ENCODE measurements at places on chromosomes 3 and 15.

GRCh38 chr3:105959851-105960250, 91.0 kb upstream of the CBLB start:
- peak; percentile 36 for DNase-seq

DNA sequence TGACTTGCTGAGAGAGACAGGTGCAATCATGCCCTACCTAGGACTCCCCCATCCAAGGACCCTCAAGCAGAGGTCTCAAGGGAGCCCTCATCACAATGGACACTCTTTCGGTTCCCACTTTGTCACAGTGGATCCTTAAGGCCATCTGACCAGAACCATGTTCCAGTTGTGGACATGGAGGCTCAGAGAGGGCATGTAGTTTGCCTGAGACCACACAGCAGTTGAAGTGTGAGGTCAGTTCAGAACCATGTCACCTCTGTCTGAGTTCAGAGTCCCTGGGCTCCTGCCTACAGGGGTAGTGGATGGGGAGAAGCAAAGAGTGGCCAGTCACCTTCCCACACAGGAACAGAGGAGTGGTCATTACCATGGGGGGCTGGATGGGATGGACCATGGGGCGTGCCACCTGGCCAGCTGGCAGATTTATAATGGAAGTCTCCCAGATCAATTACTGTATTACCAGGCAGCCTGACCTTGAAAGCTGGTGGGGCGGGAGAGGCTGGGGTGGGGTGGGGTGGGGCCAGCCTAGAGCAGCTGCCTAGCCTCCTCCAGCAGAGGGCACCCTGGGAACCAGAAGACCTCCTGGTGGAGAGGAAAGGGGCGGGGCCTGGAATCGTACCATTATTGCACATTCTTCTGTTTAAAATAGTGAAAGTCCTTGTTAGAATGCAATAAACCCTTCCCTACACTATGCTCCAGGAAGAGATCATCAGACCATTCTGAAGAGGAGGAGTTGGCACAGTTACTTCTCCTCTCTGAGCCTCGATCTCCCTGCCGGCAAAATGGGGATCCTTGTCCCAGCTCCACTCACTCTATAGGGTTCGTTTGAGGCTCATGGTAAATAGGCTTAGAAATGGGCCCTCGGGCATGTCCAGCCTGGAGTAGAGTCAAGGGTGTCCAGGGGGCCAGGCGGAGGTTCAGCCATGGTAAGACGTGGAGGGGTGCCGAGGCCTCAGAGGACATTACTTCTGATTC, 26.9 kb upstream of the LINGO1 start:
- DNase-seq = no peak

DNA sequence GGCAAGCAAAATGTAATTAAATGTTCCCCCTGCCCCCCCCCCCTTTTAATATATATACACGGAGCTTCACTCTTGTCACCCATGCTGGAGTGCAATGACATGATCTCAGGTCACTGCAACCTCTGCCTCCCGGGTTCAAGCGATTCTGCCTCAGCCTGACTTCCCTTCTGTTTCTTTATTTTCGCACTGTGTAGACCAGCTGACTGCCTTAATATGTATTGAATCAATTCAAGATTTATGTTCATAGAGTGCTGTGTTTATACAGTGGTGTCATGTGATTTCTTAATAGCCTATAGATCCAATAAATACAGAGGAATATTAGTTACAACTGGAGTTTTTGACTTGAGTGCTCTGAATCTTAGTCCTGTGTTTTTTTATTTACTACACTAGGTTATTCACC, 39.0 kb downstream of the SLC25A36 start:
- DNase-seq = no peak

GRCh38 chr3:43405888-43406642, 119.7 kb downstream of the SNRK start:
- DNase-seq = peak; percentile 29

DNA sequence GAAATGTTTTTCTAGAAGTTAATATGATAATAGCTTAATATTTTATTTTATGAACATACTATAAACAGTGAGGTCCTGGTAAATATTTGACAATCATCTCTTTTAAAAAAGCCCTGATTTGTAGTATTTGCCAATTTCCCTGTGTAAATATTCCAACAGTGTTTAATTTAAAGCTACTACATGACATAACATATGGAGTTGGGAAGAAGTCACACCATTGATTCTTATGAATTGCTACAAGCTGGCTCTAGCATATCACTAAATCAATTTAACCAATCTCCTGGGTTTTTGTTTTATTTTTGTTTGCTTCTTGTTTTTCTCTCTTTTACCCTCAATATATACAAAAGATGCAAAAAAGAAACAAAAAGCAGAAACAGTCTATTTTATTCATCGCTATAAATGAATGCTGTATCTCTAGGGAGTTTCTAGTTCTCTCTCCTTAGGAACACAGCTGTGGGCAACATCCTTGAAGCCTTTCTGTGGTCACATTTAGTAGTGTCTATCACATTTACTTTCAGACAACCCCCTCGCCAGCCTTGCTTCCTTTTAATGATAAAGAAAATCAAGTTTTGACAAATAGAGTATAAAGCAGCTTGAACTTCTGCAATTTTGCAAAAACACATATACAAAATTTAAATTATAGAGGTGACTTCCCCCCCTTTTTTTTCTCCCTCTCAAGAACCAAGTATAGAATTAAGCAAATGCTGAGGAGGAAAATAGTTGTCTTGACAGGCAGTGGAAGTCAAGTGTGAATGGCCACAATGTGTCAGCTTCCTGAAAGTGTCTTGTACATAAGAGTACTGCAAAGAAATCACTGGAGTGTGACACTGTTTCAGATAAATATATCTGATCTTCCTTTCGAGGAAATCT, 21.4 kb downstream of the CCR1 start:
- DNase-seq = peak; percentile 65

- no peak for DNase-seq
Observed at GRCh38 chr3:9916346-9916733, 558 bp upstream of the IL17RC start.

GRCh38 chr3:112482675-112483074, 16.6 kb downstream of the BTLA start:
- peak; percentile 13 for DNase-seq

- no peak for DNase-seq
Observed at GRCh38 chr3:24192469-24193056, 247.5 kb downstream of the NR1D2 start.

- peak; percentile 68 for DNase-seq
Observed at GRCh38 chr3:52532517-52532837, 1.2 kb downstream of the NT5DC2 start.

DNA sequence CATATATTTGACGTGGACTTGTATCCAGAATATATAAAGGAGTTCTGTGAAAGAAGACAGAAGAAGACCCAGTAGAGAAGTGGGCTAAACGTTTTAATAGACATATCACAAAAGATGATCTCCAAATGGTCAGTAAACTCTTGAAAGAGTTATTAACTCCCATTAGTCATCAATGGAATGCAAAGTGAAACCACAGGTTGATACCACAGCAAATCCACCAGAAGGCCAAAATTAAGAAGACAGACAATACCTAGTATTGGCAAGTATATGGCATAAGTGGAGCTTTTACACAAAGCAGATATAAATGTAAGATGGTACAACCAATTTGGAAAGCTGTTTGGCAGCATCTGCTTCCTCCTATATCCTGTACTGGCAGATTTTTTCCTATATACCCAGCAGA, 6.0 kb downstream of the SPATA16 start:
- DNase-seq = no peak

GRCh38 chr15:69265347-69265955, 33.3 kb upstream of the PAQR5 start:
- peak; percentile 12 for DNase-seq

DNA sequence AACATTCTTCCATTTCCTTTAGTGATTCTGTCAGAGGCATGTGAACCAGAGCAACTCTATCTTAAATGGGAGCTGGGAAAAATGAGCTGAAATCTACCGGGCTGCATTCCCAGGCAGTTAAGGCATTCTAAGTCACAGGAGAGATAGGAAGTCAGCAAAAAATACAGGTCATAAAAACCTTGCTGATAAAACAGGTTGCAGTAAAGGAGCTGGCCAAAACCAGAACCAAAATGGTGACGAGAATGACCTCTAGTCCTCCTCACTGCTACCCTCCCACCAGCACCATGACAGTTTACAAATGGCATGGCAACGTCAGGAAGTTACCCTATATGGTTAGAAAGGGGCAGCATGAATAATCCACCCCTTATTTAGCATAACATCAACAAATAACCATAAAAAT, 66.4 kb downstream of the B3GALNT1 start:
- no peak for DNase-seq

GRCh38 chr3:10772271-10773161, 43.5 kb upstream of the SLC6A11 start:
- DNase-seq = no peak

- DNase-seq = no peak
Observed at GRCh38 chr3:6779140-6779539, 81.8 kb upstream of the GRM7 start.

DNA sequence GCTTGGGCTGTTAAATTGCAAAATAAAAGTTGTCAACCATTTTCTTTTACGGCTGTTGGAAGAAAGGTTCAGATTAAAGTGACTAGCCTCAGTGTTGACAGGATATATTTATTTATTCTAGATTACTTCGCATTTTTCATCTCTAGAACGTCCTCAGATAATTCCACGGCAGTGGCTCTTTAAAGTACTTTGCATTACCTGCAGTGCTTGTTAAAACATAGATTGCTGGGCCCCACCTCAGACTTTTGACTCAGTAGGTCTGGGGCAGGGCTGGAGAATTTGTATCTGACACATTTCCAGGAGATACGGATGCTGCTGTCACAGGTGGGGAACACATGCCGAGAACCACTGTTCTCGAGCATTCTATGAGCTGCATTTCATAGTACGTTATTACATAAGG, 292.7 kb downstream of the EDEM1 start:
- no peak for DNase-seq

GRCh38 chr3:125062904-125063618, 7.3 kb upstream of the HEG1 start:
- DNase-seq = no peak

DNA sequence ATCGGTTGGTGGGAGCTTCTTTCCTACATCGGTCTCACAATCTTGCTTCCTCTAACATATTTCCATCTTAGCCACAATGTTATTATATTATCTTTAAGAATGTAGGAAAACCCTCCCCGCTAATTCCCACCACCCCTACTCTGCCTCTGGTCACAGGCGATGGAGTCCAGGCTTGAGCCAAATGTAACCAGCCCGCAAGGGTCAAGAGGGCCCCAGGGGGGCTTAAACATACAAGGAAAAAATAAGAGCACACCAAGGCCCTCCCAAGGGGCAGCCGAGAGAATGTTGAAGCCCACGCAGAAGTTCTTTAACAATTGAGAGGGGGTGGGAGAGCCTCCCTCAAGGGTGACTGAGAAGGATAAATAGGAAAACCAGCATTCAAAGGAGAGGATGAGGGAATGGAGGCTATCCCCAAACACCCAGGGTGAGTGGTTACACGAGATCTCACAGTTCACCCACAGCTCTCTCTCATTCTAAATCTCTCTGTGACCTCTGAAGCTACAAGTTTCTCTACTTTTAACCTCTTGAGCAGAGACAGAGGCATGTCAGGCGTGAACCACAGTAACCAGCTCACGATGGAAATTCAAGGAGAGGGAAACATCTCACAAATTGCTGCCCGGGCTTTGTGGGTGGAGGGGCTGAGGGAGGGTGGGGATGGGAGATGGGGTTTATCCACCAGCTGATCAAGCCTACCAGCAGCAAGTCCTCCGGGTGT, 31.4 kb upstream of the UACA start:
- no peak for DNase-seq

DNA sequence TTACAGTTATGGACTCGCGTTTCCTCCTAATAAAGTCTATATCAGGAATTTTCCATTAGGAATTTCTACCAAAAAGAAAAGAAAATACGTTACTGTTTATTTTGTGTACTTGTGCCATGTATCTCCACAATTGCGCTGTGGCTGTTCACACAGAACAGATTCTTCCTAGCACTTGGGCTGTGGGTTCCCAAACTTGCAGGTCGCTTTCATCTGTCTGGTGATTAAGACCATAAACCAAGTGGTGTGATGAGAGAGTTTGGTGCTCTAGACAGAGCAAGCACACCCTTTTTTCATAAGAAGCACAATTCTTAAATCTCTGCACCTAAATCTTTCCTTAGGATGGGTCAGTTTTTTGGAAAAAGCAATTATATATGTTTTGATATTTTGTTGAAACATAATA, 203.3 kb downstream of the TP63 start:
- DNase-seq = no peak

DNA sequence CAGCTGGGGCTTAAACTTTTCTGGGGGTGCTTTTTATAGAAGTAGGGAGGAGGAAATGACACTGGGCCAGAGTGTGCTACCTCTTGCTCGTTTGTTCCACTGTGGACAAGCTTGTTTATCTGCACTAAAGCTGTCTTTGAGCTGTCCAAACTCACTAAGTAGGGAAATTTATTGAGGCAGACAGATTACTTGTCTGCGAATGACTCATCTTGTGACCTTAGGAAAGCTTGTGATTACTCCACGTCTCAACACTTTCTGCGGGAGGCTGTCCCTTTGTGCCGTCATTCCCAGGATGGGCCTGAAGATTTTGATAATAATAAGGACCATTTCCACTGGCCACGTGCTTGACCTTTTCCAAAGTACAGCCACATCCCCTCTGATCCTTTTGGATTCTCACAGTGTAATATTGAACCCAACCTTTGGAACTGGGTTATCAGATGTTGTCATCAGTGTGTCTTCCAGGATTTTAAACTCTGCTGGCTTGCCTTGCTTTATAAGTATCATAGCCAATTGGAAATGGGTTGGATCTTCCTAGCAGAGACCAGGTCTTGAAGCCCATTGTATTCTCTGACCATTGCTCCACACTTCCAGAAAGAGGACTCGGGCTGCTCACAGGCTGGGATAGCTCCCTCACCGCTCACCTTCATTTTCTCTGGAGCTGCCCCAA, 84.7 kb downstream of the AGBL1 start:
- DNase-seq = no peak

GRCh38 chr3:119653876-119654275, 6.5 kb downstream of the POPDC2 start:
- DNase-seq = no peak

DNA sequence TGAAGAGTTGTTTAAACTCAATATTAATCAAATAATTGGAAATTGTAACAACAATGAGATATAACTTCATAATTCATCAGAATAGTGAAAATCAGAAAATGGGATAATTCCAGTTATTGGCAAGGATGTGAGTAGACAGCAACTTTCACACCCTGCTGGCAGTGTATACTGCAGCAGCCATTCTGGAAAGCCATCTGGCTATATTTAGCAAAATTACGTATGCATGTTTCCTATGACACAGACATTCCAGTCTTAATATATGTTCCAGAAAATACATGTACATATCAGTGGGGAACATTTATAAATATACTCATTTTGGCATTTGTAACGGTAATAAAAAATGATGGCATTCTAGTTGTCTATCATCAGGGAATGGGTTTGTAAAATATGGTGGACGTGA, 564.1 kb downstream of the GBE1 start:
- no peak for DNase-seq
